ENCODE measurements at places on chromosomes 3 and 15.

- no peak for DNase-seq
These were observed 35.6 kb downstream of the MAP2K5 start for GRCh38 chr15:67578020-67578600.

GRCh38 chr15:71275098-71275497, 159.8 kb downstream of the THSD4 start:
- no peak for DNase-seq

DNA sequence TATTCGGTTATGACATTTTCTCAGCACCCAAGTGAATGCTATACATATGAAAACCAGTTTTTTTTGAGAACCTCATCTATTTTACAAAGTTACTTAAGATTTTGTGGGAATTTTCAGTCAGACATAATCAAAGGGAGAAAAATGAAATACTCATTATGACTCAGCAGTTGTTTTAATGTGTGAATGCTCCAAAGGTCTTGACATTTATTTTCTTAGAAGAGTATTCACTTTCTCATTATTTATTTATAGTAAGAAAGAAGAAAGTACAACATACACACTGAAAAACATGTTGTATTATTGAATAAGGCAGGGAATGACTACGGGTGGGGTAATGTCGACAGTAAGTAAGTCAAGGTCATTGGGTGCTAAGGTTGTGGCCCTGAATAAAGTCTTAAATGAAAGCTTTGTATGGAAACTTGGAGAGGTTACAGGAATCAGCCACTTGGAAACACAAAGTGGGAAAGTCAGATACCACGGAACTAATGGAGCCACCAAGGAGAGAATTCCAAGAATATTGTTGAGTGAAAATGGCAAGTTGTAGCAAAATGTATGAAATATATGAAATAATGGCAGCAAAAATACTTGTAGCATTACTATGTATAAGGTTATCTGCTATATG, 844.5 kb downstream of the TBL1XR1 start:
- no peak for DNase-seq

DNA sequence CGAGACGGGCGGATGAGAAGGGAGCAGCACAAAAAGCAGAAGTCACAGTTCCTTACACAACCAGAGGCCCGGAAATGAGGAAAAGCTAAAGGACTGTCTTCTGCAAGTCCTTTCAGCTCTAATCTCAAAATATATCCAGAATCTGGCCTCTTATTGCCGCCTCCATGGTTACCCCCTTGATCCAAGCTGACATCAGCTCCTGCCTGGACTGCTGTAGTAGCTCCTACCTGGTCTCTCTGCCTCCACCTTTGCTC, 324.0 kb upstream of the ROPN1 start:
- DNase-seq: no peak

DNA sequence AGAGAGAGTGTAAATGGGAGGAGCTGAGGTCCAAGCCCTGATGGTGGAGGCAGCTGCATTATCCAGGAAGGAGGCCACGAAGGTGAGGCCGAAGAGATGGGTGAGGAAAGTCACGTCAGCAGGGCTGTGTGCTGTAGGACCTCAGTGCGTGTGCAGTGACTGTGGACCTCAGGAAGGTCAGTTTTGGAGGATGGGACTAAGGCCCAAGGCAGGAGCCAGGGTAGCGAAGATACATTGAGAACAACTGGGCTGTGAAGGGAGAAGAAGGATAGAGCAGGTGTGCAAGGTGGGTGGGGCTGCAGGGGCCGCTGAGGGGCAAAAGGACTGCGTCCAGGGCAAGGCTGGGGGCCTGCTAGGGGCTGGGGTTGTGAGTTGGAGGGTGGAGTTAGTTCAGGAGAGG, 4.9 kb downstream of the KLHL40 start:
- DNase-seq: no peak
